ENCODE measurements at places on chromosomes 1 and 21.

DNA sequence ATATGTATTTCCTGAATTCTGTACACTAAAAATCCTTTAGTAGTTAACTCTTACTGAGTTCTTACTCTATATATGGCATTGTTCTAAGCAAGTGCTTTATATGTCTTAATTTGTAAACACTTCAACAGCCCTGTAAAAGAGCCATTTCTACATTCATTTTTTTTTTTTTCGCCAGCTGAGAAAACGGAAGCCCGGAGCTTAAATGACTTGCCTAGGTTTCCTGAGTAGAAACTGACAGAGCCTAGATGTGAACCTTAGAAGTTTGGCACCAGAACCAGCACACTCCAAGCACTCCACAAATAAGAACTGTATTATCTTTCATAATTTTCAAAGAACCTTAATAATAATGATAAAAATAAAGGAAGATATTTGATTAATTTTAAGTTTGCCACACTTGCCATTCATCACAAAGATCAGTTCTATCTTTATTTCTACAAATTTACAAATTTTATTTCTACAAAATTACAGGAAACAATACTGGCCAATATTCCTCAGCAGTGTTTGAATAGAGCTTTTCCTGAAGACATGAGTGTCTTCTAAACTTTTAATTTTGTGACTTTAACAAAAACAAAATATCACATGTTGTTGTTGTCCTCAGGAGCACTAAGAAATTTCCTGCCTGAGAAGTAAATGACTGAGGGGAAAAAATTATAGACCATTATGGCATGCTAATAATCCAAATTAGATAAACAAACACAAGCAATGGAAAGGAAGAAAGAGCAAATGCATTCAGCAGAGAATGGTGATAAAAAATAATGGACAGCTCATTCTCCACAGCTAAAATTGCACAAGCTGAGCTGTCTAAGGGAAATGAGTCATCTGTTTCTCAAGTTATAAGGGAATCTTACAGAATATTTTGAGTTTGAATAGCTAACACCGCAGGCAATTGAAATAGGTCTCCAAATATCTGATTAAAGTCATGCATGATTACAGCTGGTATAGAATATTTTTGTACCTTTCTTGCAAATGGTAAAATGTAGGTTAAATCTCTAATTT is 71.2 kb downstream of the DPYD start:
- DNase-seq = peak; percentile 4

- DNase-seq = peak; percentile 40
These were observed 215.4 kb downstream of the ASTN1 start for GRCh38 chr1:176949033-176949662.

DNA sequence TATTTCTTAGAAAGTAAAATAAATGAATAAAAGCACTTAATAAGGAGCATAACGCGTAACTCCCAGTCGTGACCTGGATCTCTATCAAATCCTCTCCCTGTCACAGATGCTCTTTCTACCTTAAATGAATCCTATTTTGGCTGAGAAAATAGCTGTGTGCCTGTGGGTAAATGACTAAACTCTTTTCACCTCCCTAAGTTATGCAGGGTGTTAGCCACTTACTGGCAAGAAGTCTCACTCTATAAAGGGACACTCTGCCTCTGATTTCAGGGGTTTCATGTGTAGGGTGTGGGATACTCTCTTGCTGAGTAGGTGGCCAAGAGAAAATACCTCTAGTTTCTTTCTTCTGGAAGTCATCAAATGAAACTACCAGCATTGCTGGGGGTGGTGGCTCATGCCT is 24.3 kb upstream of the PPP1R15B start:
- no peak for DNase-seq

GRCh38 chr1:45037456-45037855 is 25.4 kb downstream of the UROD start:
- DNase-seq = no peak

GRCh38 chr1:162136760-162137159 is 67.3 kb downstream of the NOS1AP start:
- no peak for DNase-seq

GRCh38 chr1:223010582-223011504 is 132.2 kb downstream of the TLR5 start:
- no peak for DNase-seq
